T-helper 9 cell (primary cell): ENCODE measurements at places on chromosomes 3 and 15.

DNA sequence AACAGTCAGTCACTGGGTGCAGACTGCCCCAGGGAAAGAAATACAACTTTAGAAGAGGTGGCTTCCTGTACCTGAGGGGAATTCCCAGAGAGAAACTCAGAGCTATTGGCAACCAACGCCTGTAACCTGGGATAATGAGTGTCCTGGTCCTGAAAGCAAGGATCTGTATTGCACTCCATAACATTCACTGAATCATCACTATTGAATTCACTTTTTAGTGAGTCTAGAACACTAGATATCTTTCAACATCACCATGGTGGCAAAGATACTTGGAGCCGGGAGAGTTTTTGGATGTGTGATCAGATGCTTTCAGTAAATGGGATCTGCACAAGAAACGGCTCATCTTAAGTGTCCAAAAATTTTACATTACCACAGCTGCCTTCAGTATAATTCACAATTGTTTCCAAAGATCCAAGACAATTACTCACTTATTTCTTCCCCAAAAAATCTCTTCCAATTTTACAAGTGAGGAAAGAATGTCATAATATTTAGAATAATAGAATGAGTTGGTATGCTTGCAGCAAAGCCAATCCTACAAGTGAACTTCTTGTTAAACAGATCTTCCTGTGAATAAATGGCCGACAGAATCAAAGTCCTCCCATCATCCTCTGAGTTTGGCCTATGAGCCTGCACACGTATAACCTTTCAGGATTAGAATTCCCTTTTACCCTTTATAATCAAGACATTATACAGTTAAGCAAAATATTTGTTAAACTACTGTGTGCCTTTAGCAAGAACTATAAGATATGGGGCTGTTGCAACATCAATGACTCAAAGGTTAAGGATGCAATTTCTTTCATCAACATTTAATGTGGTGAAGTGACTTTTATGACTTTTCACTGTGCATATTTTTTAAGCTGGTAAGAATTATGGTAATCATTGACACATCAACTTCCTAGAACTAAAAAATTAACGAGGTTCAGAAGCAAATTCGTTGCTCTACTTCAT, 243.3 kb upstream of the COL8A1 start:
- no peak for DNase-seq

GRCh38 chr15:49438962-49439631, 16.1 kb downstream of the FGF7 start:
- no peak for DNase-seq

- DNase-seq, result no peak
Observed at GRCh38 chr15:69824075-69824876, 273.4 kb downstream of the TLE3 start.

- DNase-seq, result no peak
Observed at GRCh38 chr15:53534105-53534839, 225.2 kb downstream of the WDR72 start.

DNA sequence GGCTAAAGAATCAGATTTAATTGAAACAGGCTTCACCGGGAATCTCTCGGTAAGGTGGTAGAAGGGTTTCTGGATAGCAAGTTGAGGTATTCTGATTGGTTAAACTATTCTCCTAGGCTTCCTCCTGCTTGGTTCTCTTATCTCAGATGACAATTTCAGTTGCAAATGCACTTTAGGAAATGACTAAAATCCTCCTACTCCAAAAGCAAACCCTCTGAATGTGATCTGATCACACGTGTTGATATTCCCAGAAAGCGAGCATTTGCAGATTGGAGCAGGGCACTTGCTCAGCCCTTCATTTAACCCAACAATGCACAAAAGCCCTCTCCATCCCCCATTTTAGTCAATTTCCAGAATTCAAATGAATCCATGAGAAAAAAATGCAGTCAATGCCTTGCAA, 55.6 kb upstream of the ICE2 start:
- no peak for DNase-seq

- DNase-seq, result no peak
Observed at GRCh38 chr15:47552978-47553608, 164.2 kb upstream of the SEMA6D start.

GRCh38 chr3:71629289-71629688, 45.8 kb upstream of the FOXP1 start:
- DNase-seq, result no peak

DNA sequence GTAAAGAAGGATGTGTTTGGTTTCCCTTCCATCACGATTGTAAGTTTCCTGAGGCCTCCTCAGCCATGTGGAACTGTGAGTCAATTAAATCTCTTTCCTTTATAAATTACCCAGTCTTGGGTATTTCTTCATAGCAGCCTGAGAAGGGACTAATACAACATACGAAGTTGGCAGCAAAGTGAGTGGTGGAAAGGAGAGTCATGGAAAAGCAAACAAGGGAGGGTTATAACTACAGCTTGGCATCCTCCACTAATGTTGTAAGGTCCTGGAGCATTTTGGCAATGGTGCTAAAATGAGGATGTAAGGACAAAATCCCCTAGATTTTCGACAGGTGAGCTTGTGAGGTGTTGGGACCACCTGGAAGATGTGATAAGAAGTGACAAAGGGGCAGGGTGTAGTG, 5.8 kb upstream of the TMEM41A start:
- DNase-seq, result no peak

DNA sequence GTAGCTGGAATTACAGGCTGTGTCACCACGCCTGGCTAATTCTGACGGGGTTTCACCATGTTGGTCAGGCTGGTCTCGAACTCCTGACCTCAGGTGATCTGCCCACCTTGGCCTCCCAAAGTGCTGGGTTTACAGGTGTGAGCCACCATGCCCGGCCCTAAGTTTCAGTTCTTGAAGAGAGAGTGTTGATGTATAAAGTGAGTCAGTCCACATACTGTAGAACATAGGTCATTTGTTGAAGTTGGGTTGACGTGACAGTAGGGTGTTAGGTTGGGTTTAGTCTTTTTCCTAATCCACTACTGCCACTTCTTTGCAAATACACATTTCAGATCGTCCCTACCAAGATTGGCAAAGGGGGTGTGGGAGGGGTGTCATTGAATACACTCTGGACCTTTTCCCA, 15.2 kb downstream of the DNAJC19 start:
- DNase-seq, result no peak

DNA sequence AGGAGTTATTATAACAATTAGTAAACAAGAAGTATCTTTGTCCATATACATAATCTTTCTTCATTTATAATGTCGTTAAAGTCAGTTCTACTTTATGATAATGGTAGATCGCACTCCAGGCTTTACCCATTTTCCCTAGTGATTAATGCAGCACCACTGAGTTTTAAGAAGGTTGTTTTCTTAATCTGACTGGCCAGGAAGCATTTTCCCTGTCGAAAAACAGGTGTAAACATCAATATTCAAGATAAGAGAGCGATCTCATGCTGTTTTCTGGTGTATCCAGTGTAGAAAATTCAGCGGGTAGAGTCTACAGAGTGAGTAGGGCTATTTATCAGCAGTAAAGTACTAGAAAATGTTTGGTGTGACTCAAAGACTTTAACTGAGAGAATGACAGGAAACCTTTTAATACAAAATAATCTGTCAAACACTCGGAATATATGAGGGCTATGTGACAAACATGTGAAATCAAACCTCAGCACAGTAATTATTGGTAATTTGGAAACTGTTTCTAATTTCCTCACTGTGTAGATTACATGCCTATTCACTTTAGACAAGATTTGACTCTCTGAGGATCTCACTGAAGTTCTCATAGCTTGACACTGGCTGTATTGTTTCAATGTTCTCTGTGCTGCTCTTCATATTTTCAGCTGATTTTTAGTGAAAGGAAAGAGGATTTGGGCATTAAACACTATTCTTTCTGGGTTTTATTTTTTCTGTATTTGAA, 1013.2 kb downstream of the VGLL3 start:
- DNase-seq, result no peak
